Activated T-cell treated with anti-CD3 and anti-CD28 coated beads, Interleukin-2, amount 50 U/mL, for 72 hours (primary cell): ENCODE measurements at places on chromosomes 5 and 9. TPM values are rescaled to one million over a fixed set of nuclear protein-coding genes. Genes with fewer than 3 reads are reported as not detected.

Gene LMX1B
- total RNA-seq = not detected

Gene SLIT3
- total RNA-seq = 3.1 TPM

Gene SLC46A2
- total RNA-seq = not detected

Gene DNAJC18
- 46.1 TPM for total RNA-seq

Gene CDKN2B-AS1
- total RNA-seq = 0.70 TPM

Gene ORM1
- not detected for total RNA-seq

Gene CEL
- total RNA-seq = 1.6 TPM

GRCh38 chr9:124001458-124001799 is 10.1 kb upstream of the LHX2 start:
- DNase-seq = no peak

- no peak for DNase-seq
Observed at GRCh38 chr9:98132806-98133631, 14.0 kb upstream of the TRIM14 start.

DNA sequence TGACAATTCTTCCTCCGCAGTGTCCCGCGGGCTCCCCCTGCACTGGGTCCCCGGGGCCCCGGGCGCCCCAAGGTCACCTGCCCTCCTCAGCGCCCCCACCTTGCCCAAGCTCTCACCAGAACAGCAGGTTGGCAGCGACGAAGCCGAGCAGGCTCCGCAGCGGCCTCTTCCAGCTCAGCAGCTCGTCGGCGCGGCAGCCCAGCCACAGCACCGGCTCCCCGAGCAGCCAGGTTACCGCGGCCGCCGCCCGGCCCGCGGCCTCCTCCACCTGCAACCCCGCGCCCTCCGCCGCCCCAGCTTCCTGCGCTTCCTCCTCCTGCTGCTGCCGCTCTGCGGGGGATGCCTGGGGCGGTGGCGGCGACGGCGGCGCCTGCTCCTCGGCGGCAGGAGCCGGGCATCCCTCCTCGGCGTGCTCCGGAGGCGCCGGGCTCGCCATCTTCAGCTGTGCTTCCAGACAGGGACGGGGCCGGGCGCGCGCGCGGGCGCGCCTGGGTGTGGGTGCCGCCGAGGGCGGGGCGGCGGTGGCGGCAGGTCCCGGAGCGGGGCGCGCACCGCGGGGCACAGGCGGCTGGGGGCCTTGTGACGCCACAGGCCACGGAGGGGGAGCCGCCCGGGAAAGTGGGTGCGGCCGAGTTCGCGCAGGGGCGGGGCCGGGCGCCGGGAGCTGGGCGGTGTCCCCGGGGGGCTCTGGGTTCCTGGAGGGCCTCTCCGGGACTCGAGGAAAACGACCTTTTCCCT is at the start of gene RETREG1:
TSS of gene RETREG1 (minus strand) at position 462 of the 738 bp plus-strand sequence. CDS start at position 436, 26 bp downstream.
- DNase-seq = peak; percentile 86

- DNase-seq = no peak
Observed at GRCh38 chr5:58854441-58854840, 271.6 kb downstream of the RAB3C start.

DNA sequence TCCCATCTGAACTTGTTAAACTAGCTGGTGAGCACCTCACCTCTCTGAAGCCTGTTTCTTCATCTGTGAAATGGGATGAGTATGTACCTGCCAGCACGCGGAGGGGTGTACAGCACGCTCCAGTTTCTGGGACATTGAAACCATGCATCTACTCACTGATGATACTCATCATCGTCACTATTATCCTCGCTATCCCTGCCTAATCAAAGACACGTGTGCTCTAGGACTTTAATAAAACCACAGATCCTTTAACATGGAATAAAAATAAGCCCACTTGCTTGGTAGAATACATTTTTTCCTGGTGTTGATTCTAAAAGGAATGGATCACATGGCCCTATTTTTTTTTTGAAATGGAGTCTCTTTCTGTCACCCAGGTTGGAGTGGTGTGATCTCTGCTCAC is 37.3 kb upstream of the POMT1 start:
- DNase-seq = no peak

DNA sequence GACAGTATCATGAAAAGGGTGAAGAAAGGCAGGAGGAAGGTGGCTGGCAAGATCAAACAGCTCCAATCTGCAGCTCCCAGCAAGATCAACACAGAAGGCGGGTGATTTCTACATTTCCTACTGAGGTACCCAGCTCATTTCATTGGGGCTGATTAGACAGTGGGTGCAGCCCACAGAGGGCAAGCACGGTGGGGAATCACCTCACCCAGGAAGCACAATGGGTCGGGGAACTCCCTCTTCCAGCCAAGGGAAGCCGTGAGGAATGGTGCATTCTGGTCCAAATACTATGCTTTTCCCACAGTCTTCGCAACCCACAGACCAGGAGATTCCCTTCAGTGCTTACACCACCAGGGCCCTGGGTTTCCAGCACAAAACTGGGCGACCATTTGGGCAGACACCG is 66.8 kb downstream of the CAMSAP1 start:
- no peak for DNase-seq

DNA sequence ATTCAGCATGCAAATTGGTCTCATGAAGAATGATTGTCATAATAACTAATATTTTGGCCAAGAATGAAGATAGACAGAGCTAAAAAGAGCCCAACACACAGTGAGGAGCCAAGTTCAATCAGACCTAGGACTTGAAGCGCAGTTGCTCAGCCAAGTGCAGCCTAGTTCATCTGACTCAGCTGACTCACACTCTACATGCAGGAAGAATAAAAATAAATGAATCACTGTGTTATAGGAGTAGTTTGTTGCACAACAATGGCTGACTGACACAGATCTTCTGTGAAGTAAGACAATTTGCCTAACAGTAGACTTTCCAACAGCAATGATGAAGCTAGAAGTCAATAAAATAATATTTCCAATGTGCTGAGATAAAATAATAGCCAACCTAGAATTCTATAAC is 261.5 kb downstream of the CEMIP2 start:
- no peak for DNase-seq

- DNase-seq = no peak
Observed at GRCh38 chr9:113492343-113493202, 29.0 kb downstream of the RGS3 start.

DNA sequence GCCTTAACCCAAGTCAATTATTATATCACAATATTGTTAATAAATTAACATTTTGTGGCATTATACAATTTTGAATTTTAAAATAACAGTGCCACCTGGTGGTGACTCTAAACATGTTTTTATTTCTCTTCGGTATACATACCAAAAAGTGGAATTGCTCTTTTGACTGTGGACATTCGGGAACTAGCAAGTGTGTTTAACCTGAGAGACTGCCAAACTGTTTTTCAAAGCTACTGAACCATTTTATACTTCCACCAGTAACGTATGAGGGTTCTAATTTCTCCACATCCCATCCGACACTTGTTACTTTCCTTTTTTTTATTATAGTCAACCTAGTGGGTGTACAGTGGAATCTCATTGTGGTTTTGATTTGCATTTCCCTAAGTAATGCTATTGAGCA is 18.3 kb upstream of the HSDL2 start:
- no peak for DNase-seq

DNA sequence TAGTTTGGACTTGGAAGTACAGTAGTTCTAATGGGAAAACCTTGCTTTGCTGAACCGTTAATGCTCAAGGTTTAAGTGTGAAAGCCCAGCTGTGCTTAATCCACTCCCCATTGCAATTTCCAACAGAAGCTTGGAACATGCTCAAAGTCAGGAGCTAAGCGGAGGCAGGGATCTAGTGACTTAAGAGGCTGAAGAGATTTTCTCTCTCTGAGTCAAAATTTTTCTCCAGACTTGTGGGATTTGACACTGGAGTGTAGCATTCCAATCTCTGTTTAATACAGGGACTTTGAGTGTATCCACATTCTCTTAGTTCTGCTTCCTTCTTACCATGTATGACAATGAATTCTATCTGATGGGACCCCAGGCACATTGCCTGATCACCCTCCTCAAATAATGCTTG is 471.8 kb downstream of the KIF4B start:
- no peak for DNase-seq

- DNase-seq = no peak
Observed at GRCh38 chr5:116492776-116493175, 81.8 kb downstream of the SEMA6A start.

DNA sequence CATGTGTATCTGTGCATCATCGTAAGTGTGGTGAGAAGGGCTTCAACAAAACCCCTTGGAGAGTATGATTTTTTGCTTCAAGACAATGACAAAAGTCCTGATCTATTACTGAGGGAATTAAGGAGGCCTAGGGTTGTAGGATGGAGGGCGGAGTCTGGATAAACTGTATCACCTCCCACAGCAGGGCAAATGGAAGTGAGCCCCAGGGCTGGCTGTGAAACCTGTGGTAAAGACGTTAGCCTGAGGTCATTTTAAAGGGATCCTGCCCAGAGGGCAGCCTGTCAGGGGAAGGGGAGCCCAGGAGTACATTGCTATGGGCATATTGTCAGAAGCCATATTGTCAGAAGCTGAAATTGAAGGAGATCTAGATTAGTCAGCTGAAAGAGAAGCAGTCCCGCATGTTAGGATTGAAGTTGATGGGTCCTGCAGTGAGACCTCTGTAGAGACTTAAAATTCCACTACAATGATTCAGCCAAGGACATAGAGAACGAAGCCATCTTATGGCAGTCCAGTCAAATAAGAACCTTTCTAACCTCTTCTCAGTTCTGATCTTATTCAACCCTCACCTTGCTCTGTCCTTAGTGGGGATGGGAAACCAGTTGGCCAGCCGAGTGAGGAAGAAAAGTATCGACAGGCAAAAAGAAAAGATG is 26.9 kb downstream of the ADGRV1 start:
- DNase-seq = no peak

DNA sequence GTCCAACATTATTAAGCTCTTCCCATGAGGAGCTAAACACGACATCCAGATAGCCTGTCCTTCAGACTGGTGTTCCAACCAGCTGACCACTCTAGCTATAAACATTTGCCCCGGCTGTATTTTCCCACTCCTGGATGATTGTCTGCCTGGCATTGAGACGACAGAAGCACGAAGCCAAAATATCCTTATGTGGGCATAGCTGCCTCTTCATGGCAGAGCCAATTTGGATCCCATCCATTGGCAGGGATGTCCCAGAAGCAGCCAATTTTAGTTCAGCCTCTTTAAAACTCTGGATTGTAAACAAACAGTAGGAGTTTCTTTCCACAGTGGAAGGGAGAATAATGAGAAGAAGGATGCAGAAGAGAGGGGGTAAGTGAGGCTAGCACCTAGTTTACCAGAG is 507.6 kb downstream of the CETN3 start:
- no peak for DNase-seq

GRCh38 chr9:121852651-121853616 is 201.5 kb downstream of the DAB2IP start:
- DNase-seq = no peak
